Body of pancreas (tissue), 4 donors: ENCODE measurements at places on chromosomes 12 and 14. TPM values are rescaled to one million over a fixed set of nuclear protein-coding genes. Genes with fewer than 3 reads are reported as not detected.
A peak's percentile ranks its signal among the peaks of the same experiment; 100 is the strongest.

The TRHDE gene
- total RNA-seq, result 73.2 TPM

The KRT79 gene
- not detected for total RNA-seq

The NID2 gene
- 37.6 TPM for total RNA-seq

The MYO1A gene
- 1.8 TPM for total RNA-seq

- DNase-seq, result no peak
- peaks cover 3% of the 10 kb centered on the region for H3K4me1 ChIP-seq
- H3K27me3 ChIP-seq, result no peaks in the 10 kb centered on the region
Observed at GRCh38 chr14:79016828-79017505, 846.8 kb downstream of the NRXN3 start.

- no peak overlapping the region for H3K27ac ChIP-seq
- no peak for DNase-seq
- H3K4me1 ChIP-seq, result no peaks in the 10 kb centered on the region
- no peaks in the 10 kb centered on the region for H3K27me3 ChIP-seq
- H3K4me3 ChIP-seq, result no peak overlapping the region
- no peaks in the 10 kb centered on the region for H3K36me3 ChIP-seq
Observed at GRCh38 chr14:93544212-93544611, 113.5 kb downstream of the UNC79 start.

GRCh38 chr12:2960996-2961616, 1.9 kb downstream of the TEAD4 start:
- no peak overlapping the region for H3K4me3 ChIP-seq
- peak overlapping the region; percentile 95 for H3K27ac ChIP-seq
- DNase-seq, result no peak

DNA sequence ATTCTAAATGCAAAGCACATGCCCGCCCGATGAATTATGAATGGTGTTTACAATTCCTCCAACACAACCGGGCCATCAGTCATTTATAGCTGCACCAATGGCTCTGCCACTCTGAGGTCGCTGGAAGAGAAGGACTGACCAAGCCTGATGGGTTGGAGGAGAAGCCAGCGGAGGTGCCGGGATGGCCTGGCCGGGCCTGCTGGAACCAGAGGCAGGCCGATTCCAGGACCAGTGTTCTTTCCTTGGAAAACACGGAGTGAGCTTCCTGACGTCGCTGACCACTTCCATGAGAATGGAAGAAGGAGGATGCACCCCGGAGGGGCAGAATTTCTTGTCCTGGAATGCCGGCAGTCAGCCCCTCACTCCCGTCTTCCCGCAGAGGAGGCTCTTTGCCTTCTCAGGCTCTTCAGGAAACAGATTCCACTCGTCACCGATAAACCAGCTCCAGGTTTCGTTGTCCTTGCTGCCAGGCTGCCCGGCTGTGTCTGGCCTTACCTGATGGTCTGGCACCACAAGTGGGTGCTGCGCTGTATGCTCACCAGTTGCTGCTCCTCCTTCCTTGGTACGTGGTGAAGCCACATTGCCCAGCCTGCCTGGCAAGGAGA, 358.5 kb upstream of the SFSWAP start:
- peaks cover 9% of the 10 kb centered on the region for H3K4me1 ChIP-seq
- no peak for DNase-seq
- no peaks in the 10 kb centered on the region for H3K36me3 ChIP-seq
- no peak overlapping the region for H3K4me3 ChIP-seq
- H3K27ac ChIP-seq, result no peak overlapping the region

GRCh38 chr12:49615725-49616124, 7.6 kb upstream of the PRPF40B start:
- no peaks in the 10 kb centered on the region for H3K36me3 ChIP-seq
- H3K4me3 ChIP-seq, result no peak overlapping the region
- no peak overlapping the region for H3K27ac ChIP-seq

DNA sequence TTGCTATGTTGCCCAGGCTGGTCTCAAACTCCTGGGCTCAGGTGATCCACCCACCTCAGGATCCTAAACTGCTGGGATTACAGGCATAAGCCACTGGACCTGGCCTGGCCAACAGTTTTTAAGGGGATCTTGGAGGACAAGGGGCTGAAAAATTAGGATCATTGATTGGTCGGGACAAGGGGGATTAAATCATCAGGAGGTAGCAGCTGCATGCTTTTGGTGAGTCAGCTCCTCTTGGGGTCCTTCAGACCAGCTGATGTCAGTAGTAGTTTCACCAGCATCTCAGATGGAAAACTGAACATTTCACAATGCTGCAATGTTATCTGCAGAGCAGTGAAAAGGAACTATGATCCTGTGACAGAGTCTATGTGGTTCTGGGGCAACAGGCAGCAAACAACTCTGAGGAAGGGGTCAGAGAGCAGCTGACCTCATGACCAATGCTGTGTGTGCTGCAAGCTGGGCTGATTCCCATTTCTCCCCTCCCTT, 6.3 kb downstream of the LRRC74A start:
- H3K4me3 ChIP-seq, result no peak overlapping the region
- DNase-seq, result no peak
- peaks cover 91% of the 10 kb centered on the region for H3K4me1 ChIP-seq

GRCh38 chr12:59500335-59500734, 95.5 kb upstream of the SLC16A7 start:
- H3K27me3 ChIP-seq, result no peaks in the 10 kb centered on the region
- peak overlapping the region; percentile 29 for H3K27ac ChIP-seq
- no peak overlapping the region for H3K4me3 ChIP-seq
- no peaks in the 10 kb centered on the region for H3K36me3 ChIP-seq

DNA sequence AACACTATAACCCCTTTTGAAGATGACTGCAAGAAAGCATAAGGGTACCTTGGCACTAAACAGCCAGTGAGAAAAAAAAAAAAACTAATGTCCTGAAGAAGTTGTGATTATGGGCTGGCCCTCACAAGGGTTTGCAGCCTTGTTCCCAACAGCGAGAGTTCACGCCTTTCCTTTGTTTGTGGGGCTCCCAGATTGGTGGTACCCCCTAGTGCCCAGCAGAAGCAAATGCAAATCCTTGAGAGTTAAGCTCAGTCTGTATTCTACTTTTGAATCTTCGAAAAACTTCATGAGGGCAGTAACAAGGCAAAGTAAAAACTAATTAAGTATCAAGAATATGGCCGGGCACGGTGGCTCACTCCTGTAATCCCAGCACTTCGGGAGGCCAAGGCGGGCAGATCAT, 238.9 kb upstream of the LMO3 start:
- no peaks in the 10 kb centered on the region for H3K27me3 ChIP-seq
- H3K4me1 ChIP-seq, result no peaks in the 10 kb centered on the region
- no peak overlapping the region for H3K27ac ChIP-seq
- peak; percentile 14 for DNase-seq
- H3K36me3 ChIP-seq, result no peaks in the 10 kb centered on the region
- H3K4me3 ChIP-seq, result no peak overlapping the region
